CD8-positive, alpha-beta memory T cell (primary cell): ENCODE measurements at places on chromosomes 2 and 18.

GRCh38 chr2:28895189-28895893, 874 bp downstream of the WDR43 start:
- DNase-seq = no peak

DNA sequence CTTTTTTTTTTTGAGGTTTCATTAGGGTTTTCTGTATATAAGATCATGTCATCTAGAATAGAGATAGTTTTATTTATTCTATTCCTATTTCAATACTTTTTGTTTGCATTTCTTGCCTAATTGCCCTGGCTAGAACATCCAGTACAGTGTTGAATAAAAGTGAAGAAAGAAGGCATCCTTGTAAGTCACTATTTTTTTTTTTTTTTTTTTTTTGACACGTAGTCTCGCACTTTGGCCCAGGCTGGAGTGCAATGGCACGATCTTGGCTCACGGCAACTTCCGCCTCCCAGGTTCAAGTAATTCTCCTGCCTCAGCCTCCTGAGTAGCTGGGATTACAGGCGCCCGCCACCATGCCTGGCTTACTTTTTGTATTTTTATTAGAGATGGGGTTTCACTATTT, 27.8 kb upstream of the RANBP2 start:
- DNase-seq = no peak

DNA sequence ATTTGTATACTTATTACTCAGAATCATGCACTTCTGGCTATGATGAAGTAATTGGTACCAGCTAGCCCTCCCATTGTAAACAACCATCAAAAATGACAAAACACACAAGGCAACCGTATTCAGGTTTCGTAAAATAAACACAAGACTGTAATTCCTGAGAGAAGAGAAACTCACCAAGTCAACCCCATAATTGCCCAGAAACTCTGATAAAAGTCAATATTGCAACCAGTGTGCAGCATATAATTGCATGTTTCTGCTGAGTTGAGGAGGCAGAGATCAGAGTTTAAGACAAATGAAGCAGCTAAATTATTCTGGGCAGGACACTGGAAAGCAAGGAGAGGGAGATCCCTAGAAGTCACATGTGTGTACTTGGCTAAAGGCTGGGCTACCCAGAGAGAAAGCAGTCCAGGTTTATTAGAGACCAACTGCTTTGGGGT, 90.3 kb downstream of the ROCK2 start:
- DNase-seq = no peak

- DNase-seq = no peak
Observed at GRCh38 chr2:174614261-174614660, 16.7 kb upstream of the WIPF1 start.

- peak; percentile 28 for DNase-seq
Observed at GRCh38 chr18:49041435-49042245, 90.9 kb upstream of the SMAD7 start.

- no peak for DNase-seq
Observed at GRCh38 chr2:147659051-147659450, 185.8 kb upstream of the ACVR2A start.

DNA sequence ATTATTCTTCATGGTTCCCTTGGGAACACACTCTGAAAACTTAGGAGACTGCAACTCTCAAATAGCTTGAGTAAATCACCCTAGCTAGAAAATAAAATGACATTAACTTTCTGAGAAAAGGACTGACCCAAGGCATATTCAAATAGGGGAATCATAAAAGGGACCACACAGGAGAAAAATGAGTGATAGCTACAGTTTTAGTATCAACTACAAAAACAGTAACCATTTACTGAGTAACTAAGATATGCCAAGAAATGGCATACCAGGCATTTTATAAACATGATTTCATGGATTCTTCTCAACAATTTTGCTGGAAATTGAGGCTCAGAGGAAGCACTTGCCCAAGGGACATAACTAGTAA, 84.5 kb downstream of the AFF3 start:
- no peak for DNase-seq

DNA sequence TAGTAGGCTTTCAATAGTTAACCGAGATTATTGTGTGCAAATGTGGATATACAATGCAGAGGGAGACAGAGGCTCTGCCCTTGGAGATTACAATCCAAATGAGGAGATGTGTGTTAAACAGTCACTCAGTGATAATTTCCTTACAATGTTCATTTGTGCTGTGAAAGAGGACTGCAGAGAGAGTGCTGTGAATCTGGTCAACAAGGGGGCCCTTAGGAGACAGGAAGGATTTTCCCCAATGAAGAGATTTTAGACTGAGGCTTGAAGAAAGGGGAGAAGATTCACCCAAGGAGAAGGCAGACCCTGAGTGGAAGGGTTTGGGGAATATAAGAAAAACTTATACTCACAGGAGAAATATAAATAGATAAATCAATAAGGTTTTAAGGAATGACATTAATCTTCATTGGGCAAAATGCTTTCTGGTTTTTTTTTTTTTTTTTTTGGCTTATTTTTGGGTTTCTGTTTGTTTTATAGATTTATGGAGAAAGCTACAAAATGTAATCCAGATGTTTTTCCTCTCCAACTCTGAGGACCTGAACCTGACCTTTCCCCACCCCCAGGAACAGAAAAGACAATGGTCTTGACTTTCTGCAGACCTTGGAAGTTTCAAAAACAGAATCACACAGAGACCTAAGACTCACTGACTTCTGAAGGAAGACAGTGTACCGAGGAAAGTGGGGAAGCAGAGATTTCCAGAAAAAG, 151.3 kb upstream of the SERPINE2 start:
- no peak for DNase-seq

- no peak for DNase-seq
Observed at GRCh38 chr18:48460929-48461583, 51.9 kb upstream of the ZBTB7C start.

DNA sequence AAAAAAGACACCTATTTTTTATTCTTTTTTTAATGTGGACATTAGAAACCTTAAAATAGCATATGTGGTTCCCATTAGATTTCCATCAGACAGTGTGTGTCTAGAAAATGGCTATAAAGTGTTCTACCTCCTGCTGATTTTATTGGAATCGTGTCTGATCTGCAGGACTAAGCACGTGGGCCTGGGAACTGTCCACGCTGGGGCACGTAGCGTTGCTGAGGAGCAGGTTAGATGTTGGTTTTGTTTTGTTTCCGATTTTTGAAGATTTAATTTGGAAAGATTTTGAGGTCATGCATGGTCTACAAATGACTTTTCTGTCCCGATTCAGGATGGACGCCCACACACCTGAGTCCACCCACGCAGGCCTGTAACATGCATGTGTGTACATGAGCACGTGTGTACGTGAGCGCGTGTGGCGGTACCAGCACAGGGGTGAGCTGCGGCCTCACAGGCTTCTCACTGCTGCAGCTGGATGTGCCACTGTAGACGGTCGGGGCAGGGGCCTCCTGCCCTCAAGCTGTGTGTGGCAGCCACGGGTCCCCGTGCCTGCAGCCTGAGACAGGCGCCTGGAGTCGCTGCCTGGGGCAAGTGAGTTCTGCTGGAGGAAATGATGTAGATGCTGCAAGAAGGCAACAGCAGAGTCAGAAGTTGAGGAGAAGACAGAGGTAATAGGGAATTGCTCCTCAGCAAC, 99.7 kb upstream of the CTDP1 start:
- DNase-seq = no peak

- peak; percentile 86 for DNase-seq
Observed at GRCh38 chr18:2654928-2655177, 673 bp upstream of the SMCHD1 start.

GRCh38 chr2:216884347-216884746, 24.5 kb upstream of the TNP1 start:
- no peak for DNase-seq

DNA sequence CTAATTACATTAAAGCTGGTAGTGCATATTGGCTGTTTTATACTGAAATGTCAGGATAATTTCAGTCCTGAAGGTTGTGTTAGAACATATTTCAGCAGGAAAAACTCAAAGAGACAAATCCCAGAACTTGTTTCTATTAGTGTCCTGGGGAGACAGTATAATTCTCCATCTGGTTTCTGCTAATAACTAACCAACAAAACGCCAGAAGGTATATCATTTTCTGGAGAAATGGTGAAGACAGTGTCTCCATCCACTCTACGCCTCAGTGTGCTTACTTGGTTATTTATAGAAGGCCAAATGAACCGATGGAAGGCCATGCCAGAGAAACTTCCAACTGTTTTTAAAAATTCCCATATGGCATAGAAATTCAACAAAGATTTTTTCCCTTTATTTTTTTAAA, 41.6 kb downstream of the GCA start:
- DNase-seq = no peak

GRCh38 chr2:135762530-135762929, 20.9 kb downstream of the UBXN4 start:
- DNase-seq = no peak

DNA sequence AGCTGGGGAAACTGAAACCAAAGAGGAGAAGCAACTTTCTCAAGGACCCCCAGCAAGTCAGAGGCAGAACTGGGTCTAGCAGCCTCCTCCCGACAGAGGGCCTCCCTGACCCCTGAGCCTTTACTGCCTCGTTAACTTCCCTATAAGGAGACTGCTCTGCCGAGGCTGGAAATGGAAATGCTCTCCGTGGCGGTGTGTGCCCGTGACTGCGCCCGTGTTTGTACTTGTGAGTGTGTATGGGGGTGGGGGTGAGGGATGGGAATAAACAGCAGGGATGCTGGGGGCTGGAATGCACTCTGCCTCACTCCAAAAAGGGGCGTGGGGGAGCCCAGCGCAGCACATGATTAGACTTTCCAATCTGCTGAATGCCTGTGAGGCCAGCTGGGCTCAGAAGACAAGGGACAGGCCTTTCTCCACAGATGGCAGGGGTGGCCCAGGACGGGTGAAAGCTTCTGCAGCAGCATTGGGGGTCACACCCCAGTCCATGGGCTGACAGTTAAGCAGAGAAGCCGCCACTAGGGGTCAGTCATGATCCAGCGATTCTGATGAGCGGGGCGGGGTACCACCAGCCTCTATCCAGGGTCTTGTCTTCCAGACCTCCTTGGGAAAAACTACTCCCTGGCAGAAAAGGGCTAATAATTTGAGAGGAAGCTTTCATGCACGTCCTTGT, 26.8 kb downstream of the MPHOSPH10 start:
- DNase-seq = peak; percentile 24

- DNase-seq = no peak
Observed at GRCh38 chr2:10422732-10423399, 25.3 kb downstream of the ODC1 start.

- no peak for DNase-seq
Observed at GRCh38 chr2:204329016-204329415, 216.3 kb upstream of the PARD3B start.

GRCh38 chr2:42060028-42060427, 12.2 kb downstream of the PKDCC start:
- no peak for DNase-seq

- no peak for DNase-seq
Observed at GRCh38 chr2:9344434-9344833, 78.9 kb downstream of the ITGB1BP1 start.
